Ovary (tissue), 10 donors: ENCODE measurements at places on chromosomes 6 and 20.

DNA sequence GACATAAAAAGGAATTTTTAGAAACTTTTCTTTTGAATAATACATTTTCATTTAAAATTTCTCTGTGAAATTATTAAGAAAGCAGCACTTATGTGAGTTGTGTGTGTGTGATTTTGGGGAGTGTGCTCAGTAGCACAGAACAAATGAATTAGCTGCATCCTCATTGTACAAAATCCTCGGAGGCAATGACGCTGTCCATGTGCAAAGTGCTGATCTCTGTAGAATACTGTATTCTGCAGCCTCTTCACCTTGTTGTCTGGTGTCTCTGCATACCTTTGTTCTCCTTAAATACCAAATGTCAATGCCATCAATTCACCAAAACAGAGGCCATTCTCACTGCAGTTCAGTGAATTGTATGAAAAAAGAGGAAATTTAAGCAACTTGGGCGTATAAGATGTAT is 838.4 kb downstream of the QKI start:
- no peak for DNase-seq

DNA sequence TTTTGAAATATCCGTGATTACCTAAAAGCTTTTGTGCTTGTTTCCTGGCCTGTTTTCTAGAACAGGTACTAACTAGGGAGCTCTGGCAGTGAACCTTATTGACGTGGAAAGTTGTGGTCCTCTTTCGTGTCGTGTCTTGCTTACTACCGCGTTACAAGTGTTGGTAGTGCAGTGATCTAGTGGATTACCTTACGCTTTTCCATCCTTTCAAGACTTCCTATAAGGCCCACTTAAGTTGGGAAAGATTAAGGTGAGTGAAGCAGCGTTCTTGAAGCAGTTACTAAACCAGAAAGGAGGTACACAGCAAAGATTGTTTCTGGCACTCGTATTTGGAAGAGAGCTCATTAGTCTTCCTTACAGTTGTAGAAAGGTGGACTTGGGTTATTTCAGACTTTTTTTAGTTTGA is 1.9 kb downstream of the PNRC1 start:
- DNase-seq: no peak

GRCh38 chr20:18750735-18751134 is 62.8 kb upstream of the SCP2D1 start:
- no peak for DNase-seq

GRCh38 chr20:38209736-38210405 is 44.8 kb upstream of the TGM2 start:
- DNase-seq: no peak
